ENCODE measurements at places on chromosomes 5 and 9. TPM values are rescaled to one million over a fixed set of nuclear protein-coding genes. Genes with fewer than 3 reads are reported as not detected.

Gene ADAMTS12
- not detected for total RNA-seq

- no peak for DNase-seq
Observed at GRCh38 chr5:142342128-142342981, 17.5 kb upstream of the SPRY4 start.

- DNase-seq = no peak
Observed at GRCh38 chr9:122383992-122384461, 13.2 kb downstream of the PTGS1 start.

Gene SVEP1
- not detected for total RNA-seq

Gene NTRK2
- total RNA-seq = not detected

GRCh38 chr5:167794121-167794520 lies 497.3 kb upstream of the WWC1 start:
- no peak for DNase-seq

GRCh38 chr5:113612060-113612496 lies 98.6 kb downstream of the YTHDC2 start:
- no peak for DNase-seq

Gene CYSRT1
- 0.49 TPM for total RNA-seq

DNA sequence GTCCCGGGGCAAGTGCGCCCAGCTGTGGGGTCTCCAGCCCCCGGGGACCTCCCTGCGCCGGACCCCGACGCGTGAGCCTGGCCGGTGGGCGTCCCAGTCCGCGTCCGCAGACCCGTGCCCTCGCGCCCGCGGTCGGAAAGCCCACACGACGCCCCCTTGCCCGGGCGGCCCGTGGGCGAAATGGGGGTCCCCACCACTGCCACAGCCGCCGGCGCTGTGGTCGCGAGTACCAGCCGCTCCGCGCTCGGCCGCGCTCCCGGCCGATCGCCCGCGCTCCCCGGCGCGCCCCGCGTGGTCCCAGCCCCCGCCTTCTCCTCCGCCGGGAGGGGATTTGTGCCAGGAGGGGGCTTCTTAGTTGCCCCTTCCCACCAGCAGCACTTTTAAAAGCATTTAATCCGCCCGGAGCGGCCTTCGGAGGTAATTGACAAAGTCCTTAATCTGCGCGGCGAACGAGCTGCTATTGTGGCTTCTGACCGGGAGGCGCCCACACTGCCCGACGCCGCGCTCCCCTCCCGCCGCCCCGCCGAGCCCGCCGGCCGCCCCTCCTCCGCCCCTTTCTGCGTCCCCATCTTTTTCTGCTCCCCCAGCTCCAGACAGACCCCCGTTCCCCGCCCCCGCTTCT lies 469 bp upstream of the FIBCD1 start:
- no peak for DNase-seq

Gene TLN1
- 169 TPM for total RNA-seq

DNA sequence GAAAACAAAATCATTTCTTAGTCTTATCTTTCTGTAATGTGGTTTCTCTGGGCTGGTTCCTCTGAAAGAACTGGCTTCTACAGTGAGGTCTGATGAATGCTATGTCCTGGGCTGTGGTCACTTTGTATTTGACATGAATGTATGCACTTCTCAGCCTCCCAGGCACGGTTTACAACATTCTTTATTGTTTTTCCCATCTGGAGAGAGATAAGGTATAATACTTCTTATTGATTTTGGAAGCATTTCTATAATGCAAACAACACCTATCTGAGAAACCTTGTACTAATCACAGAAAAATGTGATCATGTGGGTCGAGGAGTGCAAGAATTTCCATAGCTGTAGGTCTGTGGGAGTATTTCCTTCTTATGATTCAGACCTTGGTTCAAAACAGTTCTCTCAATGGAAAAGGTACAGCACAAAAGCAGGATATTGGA lies 46.9 kb downstream of the ACTBL2 start:
- no peak for DNase-seq

DNA sequence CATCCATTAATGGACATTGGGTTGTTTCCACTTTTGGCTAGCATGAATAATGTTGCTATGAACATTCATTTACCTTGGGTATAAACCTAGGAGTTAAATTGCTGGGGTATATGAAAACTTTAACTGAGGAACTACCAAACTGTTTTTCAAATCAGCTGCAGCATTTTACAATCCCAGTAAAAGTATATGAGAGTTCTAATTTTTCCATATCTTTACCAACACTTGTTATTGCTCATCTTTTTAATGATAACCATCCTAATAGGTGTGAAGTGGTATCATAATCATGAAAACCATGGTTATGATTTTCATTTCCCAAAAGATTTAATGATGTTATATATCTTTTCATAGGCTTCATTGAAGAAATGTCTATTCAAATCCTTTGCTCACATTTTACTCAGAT lies 15.5 kb upstream of the FBXO38 start:
- no peak for DNase-seq

DNA sequence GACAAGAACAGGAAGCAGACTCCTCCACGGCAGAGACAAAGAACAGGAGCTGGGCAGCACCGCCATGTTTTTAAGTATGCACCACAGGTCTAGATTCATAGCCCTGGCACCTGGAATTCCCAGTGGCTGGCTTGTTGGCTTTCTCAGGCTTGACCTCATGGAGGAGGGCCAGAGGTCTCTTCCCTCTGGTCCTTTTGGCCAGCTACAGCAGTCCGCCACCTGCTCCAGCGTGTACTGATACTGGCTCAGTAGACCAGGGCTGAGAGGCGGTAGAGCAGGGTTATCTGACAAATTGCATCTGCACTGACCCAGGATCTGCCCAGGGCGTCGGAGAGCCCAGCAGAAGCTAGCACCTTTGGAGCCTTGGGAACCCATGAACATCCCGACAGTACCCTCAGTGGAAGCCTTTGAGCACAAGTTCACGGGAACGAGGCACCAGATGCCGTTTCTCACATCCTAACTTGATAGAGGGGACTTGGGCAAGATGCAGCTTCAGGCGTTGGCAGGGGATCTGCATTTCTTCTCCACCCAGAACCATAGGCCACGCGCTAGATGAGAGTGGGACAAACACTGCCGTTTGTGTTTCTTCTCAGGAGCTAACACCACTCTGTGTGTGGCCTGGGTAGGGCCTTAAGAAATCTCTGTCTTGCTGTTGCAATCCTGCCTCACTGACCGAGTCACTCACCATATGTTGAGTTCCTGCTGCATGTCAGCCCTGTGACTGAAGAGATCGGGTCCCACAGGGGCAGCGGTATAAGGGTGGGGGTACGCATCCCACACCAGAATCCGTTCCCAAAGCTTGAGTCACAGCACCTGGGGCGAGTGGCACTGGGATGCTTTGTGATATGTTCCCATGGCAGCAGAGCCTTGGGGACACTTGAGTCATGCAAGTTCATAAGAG lies 90.3 kb upstream of the OTULINL start:
- DNase-seq = no peak

DNA sequence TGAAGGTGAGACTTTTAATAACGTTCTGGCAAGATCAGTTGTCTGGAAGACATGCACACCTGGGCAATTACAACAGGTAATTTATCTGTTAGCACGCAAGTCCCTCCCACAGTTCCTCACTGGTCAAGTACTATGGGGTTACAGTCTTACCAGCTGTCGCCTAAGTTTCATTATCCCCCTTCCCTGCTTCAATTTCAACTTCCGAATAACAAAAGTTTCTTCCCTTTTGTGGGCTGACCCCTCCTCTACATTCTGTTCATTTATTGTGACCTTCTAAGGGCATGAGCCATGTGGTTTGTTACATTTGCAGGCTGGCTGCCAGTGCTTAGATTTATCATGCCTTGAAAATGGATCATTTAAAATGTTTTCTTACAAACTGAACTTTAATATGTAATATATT lies 16.5 kb downstream of the GAPT start:
- DNase-seq = no peak

- no peak for DNase-seq
Observed at GRCh38 chr9:7375013-7375511, 424.5 kb downstream of the DMAC1 start.

Gene PRSS3
- not detected for total RNA-seq

Gene GABRA1
- total RNA-seq = not detected

Gene ENTREP1
- not detected for total RNA-seq

DNA sequence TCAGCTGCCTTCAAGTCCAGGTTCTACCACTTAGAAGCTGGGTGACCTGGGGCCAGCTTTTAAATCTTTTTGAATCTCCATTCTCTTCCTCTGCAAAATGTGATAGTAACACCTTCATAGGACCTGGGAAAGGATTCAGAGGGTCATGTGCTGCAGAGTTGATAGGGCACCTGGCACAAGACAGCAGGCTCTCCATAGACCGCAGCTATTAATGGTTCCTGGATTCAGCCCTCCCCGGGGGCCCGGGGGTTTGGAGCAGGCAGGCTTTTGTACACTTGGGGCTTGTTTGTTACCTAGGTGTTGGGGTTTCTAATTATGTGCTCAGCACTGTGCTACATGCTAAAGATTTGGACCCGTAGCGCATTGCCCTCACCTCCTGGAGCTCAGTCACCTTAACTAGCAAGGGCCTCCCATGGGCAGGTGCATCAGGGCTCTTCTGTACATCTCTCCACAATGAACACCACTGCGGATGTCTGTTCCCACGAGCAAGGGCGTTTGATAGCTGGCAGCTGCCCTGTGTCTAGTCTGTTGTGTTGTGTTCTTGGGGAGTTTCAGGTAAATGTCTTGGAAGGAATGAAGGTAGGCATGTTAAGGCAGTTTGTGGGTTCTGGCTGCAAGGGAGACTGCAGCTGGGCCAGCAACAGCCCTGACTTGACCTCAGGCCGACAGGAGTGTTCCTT lies 12.1 kb downstream of the PRRC2B start:
- no peak for DNase-seq

GRCh38 chr5:168467755-168468330 lies 18.4 kb upstream of the RARS1 start:
- DNase-seq = no peak

GRCh38 chr5:3333836-3334235 lies 261.8 kb upstream of the IRX1 start:
- no peak for DNase-seq

DNA sequence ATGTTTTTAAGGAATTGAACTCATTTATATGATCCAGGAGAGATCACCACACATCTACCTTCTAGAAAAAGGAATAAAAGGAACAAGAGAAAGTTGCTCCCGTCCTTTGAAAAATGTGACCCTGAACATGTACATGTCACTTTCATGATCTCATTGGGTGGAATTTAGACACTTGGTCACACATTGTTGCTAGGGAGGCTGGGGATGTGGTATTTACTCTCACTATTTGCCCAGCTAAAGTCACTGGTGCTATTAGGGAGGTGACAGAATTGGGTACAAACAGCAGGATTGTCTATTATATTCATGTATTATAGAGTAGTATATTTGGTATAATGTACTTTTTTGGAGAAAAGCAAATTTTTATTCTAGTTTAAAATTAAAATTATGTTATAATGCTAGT lies 2.1 kb upstream of the CDH10 start:
- no peak for DNase-seq

DNA sequence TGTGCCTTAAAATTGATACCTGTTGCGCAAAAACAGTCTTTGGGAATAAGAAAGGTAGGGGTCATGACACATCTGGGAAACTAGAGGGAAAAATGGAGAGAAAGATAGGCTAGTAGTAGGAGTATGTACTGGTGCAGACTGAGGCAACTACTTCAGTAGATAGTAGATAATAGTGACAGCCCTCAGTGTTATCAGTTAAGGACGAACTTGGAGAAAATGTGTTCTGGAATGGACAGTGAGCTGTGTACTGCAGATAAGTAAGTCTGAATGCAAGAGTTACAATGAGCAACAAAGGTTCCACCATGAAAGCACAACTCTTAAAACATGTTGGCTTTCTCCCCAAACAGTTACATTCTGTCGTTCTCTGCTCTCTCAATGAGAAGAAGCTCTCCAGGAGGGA lies 6.5 kb upstream of the INSL6 start:
- no peak for DNase-seq

Gene CNTNAP3
- total RNA-seq = not detected

Gene ACTBL2
- total RNA-seq = not detected

- DNase-seq = no peak
Observed at GRCh38 chr5:79802406-79802805, 112.8 kb downstream of the CMYA5 start.

Gene ST8SIA4
- total RNA-seq = 14.6 TPM
